HL-60 (cell line): ENCODE measurements at places on chromosomes 1 and 21.

- DNase-seq, result no peak
Observed at GRCh38 chr1:203870245-203870644, 8.8 kb downstream of the SNRPE start.

- no peak for DNase-seq
Observed at GRCh38 chr21:42859891-42860230, 19.5 kb downstream of the WDR4 start.

- no peak for DNase-seq
Observed at GRCh38 chr1:205448540-205449253, 7.1 kb downstream of the BLACAT1 start.

DNA sequence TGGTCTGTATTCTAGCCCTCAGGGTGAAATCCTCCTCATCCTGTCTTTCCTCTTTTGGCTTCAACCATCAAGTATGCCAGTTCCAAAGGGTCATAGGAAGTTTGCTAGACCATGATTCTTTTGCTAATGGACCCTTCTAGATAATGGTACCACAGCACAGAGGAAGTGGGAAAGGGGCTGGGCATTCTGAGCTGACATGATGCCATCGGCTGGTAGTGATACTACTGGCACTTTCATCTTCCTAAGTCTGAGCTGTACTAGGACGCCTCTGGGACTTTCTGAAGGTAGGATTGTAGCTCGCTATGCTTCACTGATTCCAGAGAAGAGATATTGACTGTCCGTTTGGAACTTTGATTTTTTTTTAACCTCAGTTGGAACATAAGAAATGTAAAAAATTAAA is 11.4 kb downstream of the FASLG start:
- no peak for DNase-seq

DNA sequence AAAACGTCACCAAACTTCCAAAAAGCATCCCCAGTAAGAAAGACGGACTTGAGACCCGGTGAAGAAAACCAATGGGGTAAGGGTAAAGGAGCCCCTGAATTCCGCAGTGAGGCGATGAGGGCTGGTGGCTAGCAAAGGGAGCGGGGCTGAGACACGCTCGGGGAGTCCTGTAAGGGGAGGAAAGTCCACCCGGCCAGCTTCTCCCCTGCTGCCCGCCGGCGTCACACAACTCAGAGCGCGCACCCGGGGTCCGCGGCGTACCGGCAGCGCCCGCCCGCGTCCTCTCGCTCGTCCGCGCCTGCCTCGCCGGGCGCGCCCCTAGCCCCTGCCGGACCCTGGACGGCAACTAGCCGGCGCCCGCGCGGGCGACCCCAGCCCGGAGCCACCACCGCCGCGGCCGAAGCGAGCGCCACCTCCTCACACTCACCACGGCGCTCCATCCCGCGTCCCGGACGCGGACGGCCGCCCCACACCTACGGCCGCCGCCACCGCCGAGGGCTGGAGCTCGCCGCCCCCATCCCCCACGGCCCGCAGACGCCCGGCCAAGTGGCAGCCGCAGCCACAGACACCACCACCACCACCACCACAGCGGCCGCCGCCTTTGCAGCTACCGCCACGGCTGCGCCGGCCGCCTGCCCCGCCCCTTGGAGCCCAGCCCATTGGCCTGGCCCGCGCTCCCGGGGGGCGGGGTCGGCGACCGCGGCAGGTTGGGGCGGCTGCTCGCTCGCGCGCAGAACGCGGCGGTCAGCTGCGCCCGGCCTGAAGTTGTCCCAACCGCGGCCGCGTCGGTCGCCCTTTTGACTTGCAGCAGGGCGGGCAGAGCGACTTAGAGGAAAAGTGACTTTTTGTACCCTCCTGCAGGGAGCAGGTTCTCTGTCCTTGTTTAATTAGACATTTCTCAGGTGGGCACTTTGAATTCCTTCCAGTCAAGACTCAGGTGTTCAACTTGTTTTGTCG is 10.0 kb upstream of the ARHGAP29 start:
- peak; percentile 25 for DNase-seq

DNA sequence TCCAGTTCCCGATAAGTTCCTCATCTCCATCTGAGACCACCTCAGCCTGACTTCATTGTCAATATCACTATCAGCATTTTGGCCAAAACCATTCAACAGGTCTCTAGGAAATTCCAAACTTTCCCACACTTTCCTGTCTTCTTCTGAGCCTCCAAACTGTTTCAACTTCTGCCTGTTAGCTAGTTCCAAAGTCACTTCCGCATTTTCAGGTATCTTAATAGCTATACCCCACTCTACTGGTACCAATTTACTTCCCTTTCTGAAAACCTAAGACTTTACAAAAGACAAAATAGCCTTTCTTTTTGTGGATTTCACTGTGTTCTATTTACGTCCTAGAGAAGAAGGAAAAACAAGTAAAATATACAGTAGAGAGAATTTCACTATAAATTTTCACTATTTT is 147.0 kb upstream of the FMN2 start:
- no peak for DNase-seq

DNA sequence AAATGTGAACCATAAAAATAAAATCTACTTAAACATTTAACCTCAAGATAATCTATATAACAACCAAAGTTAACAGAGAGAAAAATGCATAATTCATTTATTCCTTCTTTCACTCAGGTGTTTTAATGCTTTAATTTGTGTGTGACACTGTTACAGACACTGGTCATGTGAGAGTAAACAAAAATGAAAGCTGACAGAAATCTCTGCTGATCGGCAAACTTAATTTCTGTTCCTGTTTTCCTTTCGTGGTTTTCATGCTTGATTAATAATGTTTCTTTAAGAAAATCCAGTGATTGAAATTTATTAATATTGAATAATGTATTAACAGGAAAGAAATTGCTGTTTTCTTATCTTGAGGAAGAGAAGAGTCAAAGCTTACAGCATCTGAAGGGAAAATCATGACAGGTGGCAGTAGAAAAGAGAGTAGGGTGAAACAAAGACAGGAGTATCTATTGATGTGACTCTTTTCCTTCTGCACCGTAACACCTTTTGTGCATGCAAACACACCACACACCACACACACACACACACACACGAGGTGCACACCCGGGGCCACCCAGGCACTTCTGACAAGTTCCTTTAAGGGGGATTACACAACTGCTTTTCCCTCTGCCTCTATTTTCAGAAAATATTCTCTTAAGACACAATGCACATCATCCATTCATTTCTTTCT is 1.6 kb downstream of the OR2AK2 start:
- no peak for DNase-seq

GRCh38 chr21:42503711-42504110 is 7.7 kb upstream of the RSPH1 start:
- no peak for DNase-seq

DNA sequence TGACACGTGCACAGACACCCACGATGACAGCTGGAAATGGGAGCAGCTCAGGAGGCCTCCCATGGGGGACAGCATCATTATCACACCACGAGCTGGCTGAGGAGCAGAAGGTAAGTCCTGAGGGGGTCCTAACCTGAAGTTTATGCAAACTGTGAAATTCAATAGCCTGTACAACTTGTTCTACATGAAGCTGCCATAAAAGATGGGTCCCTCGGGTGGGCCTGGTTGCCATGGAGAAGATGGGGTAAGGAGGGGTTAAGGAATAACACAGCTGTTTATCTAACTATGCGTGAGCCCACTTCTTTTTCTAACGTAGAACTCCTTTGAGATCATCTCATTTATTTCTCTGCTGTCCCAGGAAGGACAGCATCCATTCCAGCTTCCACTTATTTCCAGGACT is 163.4 kb upstream of the CD34 start:
- DNase-seq, result no peak

DNA sequence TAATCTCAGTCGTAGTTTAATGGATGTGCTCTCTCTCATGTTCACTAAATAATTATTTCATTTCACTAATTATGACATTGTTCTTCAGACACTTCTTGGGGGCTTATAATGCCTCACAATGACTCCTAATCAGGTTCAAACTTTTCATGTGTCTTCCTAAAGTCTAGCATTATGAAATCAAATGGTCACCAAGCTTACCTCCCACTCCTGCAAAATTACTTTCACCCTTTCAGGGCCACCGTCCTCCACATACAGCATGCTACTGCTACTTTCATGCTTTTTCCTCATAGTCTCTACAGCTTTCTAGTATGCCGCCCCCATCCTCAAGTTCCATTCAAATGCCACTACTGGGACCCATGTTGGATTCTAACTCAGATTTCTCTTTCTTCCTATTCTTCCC is 59.8 kb upstream of the C1orf53 start:
- DNase-seq, result no peak

- no peak for DNase-seq
Observed at GRCh38 chr1:15014516-15014915, 139.0 kb upstream of the TMEM51 start.

DNA sequence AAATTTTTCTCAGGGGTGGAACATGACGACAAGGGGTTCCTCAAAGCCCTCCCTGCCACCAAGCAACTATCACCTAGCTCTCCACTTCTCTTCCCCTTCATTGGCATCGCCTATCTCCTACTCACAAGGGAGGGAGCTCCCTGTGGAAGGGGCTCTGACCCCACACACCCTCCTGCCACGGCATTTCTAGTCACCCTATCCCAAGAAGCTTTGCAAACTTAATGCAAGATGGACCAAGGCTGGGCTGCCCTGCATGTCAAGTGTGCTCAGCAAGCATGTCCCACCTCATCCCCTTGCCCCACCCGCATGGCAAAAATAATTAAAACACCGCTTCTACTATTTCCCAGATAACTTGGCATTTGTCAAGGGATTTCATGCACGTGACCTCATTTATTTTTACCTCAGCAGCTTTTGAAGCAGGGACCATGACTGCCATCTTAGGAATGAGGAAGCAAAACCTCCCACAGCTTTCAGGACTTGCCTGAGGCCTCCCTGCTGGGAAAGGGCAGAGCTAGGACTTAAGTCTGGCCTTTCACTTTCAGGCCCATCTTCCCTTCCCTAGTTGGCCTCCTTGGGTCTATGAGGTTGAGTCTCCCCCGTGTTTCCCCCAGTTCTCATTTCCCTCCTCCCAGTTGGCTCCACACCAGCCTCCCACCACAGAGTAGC is 161.3 kb downstream of the TSEN15 start:
- DNase-seq, result no peak

- DNase-seq, result no peak
Observed at GRCh38 chr1:71494163-71494562, 413.3 kb upstream of the ZRANB2 start.

GRCh38 chr1:200473698-200474371 is 64.0 kb upstream of the ZNF281 start:
- no peak for DNase-seq

GRCh38 chr1:243438815-243439214 is 183.0 kb downstream of the SDCCAG8 start:
- no peak for DNase-seq

DNA sequence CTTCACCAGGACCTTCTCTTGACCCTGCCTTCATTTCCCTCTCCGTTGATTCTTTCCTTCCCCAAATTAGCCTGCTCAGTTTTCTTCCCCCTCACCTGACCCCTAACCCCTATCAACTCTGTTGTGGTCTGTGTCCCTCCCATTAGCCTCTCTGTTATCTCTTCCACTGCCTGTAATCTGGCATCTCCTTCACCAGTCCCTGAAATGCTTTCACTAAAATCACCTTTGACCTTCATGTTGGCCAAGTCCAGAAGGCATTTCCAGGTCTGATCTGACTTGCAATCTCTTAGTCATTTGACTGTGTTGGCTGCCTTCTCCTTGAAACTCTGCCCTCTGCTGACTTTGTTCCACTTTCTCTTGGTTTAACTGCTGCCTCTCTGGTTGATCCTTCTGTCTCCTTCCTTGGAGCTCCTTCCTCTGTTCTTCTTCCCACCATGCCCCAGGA is 28.2 kb downstream of the ATP8B2 start:
- DNase-seq, result peak; percentile 73

- DNase-seq, result no peak
Observed at GRCh38 chr1:99681583-99681982, 35.7 kb downstream of the PALMD start.

GRCh38 chr1:220336391-220337031 is 64.3 kb upstream of the RAB3GAP2 start:
- DNase-seq, result no peak

DNA sequence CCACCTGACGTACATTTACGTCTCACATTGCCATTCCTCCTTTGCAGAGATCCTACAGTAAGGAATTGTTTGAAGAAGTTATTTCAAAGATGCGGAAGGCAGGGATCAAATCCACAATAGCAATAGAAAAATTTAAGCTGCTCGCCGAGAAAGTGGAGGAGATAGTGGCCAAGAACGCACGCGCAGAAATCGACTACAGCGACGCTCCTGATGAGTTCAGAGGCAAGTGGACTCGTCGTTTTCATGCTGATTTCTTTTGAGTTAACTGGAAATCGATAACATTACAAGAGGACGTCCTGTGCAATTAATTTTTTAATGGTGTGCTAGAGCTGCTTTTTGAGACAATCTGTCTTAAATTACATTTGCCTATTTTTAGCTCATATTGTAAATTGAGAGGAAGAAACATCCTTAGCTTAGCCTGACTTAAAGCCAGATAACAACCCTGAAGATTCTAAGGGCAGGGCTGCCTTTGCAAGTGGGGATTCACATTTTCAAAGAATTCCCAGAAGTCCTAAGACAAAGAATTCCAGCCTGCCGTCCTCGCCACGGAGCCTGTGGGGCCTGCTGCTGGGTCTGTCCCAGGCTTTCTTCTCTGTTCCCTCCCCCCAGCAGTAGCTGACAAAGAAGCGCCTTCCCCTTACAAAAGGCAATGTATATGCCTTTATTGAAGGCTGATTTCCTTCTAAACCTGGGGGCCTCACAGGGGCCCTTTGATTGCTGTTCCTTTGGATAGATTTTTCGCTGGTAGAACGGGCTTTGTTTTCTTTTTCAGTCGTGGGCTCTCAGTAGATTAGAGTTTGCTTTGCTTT is 31.6 kb upstream of the KIF1B start:
- DNase-seq, result no peak

DNA sequence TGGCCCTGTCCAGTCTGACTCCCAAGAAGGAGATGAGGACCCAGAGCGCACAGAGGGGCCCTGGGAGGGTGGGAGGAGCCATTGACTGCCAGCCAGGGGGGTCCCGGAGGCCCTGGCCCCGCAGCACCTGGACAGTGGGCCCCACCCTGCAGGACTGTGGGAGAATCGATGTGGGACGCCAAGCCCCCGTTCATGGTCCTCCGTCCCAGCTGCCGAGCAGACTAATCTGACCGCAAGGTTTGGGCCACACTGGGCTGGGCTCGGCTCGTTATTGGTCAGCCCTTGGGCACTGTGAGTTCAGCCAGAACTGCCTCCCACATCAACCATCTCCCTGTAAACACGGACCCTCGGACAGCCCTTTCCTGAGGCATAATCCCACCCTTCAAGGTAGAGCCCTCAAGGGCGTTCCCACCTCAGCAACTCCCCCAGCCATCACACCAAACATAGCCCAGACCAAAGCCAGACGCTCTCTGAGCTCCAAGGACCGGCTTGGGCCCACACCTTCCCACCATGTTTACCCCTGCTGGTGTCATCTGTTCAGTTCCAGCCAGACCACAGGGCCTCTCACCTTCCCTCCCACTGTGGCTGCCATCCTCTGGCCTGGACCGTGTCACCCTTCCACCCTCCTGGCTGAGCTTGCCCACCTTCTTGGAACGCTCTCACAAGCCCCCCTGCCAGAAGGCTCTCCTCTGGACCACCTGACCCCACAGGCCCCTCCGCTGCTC is 16.2 kb upstream of the POFUT2 start:
- no peak for DNase-seq
